ENCODE measurements at places on chromosomes 2 and 18.
A peak's percentile ranks its signal among the peaks of the same experiment; 100 is the strongest.

GRCh38 chr2:69827796-69828540 lies 1.5 kb upstream of the GMCL1 start:
- DNase-seq, result no peak

DNA sequence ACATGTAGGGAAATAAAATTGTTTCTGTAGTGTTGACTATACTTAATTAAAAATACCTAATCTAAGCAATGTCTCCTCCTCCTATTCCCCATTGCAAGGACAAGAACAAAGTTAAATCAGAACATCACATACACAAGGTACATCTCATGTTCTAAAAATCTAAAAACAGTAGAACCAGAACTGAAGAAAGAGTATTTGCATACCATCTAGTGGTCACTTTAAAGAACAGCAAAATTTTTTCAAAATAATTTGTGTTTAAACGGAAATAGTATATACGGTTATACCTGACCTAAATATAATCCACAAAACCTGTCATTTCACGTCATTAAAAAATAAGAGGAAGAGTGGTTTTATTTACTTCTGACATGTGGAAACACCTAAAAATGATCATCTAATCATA lies 294.3 kb upstream of the KCNH7 start:
- DNase-seq, result no peak

- DNase-seq, result no peak
Measured at GRCh38 chr2:240452462-240453256, 17.2 kb downstream of the GPC1 start.

GRCh38 chr2:235230821-235231601 lies 262.8 kb upstream of the AGAP1 start:
- DNase-seq, result no peak

GRCh38 chr2:106885971-106886915 lies at the start of gene ST6GAL2:
ST6GAL2 (minus strand) TSS chr2:106886167; CDS start chr2:106843977, 42,190 bp downstream.
- DNase-seq, result no peak

DNA sequence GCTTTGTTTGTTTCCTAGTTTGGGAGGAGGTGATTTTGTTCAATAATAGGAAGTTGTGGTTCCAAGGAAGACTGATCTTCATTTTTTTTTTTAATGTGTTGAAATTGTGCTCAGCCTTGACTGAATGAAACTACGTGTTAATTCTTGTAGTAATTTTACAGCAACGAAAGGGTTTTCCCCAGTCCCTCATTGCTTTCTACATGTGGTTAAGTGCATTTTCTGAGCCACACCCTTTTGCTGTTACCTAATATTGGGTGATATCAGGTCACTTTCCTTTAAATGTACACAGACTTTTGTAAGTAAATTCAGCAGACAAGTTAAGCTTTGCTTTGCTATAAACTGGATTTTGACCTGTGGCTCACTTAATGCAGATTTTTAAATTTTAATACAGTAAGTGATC lies 73.6 kb downstream of the OTX1 start:
- peak; percentile 54 for DNase-seq
